Right renal cortex interstitium (tissue), 3 donors: ENCODE measurements at places on chromosomes 1 and 21. TPM values are rescaled to one million over a fixed set of nuclear protein-coding genes. Genes with fewer than 3 reads are reported as not detected.
A peak's percentile ranks its signal among the peaks of the same experiment; 100 is the strongest.

DNA sequence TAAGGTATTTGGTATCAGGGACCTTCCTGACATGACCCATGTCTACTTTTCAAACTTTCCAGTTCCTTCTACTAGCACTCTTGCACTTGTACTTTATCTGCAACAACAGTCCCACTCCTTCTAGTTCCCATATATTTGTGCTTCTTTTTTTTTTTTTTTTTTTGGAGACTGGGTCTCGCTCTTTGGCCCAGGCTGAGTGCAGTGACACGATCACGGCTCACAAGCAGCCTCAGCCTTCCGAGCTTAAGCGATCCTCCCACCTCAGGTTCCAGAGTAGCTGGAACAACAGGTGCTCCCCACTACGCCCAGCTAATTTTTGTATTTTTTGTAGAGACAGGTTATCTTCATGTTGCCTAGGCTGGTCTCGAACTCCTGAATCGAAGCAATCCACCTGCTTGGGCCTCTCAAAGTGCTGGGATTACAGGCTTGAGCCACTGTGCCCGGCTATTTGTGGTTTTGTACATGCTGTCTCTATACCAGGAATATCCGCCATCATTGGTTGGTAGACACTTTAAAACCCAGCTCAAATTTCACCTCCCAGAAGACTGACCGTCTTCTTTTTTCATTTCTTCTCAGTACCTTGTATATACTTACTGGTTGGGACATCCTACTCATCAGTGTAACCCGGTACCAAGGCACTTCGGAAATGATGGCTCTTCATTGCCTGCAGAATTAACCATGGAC lies 1.1 kb downstream of the ZMYM1 start:
- no peak for DNase-seq

DNA sequence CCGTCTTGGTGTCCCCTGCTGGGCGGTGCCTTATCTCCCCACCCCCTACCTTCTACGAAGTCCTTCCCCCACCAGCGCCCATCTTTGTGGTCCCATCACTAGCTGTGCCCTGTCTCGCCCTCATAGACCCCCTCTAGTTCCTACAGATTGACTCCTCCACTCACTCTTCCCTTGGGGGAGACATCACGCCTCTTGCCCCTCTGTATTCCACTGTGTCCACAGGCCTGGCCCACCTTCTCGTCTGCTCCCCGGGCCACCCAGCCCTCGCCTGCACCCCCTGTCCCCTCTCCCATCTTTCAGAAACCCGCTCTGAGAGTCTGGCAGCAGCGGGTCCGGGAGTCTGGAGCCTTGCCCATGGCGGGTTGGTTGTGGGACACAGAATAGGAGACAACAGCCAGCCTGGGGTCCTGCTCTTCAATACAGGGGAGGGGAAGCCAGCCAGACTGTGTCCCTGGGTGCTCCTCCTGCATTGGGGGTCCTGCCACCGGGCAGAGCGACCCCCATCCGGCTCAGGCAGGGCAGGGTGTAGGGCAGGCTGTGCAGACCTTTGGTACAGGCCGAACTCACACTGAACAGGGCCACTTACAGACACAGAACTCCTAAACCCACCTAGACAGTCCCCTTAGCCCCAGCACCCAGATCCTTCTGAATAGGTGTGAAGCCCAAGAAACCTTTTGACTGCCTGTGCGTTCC lies 1.1 kb downstream of the RNF187 start:
- no peak for DNase-seq

DNA sequence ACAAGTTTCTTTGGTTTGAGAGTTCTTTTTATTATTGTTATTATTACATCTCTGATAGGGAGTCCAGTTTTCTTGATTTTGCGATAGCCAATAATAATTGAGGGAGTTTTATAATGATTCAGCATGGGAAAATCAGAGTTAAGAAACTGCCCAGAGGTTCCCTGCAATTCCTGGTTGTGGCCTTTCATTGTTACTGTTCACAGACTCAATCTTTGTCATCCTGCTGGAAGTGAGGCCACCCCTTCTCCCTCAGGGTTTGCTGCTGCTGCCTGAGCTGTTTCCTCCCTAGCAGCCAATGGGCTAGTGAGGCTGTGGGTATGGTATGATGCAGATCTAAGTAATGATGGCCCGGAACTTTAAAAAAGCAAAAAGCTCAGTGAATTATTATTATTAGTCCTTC lies 50.2 kb upstream of the TACSTD2 start:
- DNase-seq, result no peak

DNA sequence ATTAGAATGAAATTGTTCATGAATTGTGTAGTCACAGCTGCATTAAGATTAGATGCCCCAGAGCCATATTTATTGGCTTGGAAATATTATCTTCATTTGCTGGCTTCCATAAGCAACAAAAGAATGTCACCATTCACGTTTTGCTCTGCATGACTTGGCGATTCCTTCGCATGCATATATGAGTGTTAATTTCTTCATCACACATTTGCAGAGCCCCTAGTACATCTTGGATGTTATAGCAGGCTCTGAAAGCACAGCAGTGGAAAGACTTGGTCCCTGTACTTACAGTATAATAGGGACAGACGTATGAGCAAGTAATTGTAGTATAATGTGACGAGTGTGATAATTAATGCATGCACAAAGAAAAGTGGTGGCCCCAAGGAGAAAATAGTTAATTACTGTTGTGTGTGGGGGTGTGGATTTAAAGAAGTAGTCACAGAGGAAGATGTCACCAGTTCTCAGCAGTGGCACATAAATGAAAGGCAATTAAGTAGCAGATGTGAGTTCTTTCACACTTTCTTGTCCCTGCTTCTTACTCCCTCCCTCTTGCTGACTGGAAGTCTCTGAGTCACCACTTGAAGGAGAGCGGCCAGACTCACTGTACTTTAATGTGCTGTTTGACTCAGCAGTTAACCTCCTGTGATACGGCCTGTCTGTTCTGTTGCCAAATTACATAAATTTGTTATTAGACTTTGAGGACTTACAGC lies 21.0 kb downstream of the S100A10 start:
- DNase-seq, result peak; percentile 79

Gene C1orf226
- polyA plus RNA-seq, result 15.9 TPM

GRCh38 chr1:41610361-41610760 lies 125.9 kb upstream of the EDN2 start:
- no peak for DNase-seq

DNA sequence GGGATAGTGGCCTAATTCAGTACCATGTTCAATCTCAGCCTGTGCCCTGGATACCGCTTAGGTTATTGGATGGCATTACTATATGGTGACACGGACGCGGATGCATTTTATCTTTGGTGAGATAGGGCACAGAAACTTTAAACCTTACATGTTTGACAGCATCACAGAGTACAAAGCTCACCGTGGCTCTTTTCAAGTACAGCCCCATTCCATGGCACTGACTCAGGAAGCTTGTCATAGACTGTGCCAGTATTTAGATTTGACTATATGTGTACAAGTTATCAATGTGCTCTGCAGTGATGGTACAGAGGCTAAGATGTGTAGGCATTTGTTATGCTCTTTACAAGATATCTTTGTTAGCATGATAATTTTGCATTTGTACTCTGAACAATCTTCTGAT lies 169.0 kb downstream of the RYR2 start:
- DNase-seq, result no peak

DNA sequence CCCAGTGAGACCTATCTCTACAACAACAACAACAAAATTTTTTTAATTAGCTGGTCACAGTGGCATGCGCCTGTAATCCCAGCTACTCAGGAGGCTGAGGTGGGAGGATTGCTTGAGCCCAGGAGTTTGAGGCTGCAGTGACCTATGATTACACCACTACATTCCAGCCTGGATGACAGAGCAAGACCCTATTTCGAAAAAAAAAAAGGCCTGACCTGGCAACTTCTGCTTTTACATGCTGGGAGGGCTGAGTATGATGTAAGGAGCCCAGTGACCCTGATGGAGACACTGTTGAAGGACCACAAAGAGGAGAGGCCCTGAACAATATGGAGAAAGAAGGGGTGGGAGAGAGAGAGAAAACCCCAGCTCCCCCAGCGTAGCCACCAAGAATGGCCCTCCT lies 9.2 kb upstream of the VPS26C start:
- DNase-seq, result no peak

DNA sequence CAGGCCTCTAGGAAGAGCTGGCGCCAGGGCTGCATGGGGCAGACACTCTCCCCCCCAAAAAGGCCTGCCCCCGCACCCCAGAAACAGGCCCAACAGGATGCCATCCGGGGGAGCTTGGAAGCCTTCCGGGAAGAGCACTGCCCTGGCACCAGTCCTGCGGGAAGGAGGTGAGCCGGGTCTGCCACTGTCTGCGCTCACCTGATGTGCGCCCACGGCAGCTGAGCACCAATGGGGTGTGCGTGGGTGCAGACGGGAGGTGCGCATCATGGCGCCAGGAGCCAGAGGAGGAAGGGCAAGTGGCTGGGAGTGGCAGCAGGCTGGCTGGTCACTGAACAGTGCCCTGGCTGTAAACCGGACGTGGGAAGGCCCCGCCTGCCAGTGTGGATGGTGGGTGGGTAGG lies 73.6 kb downstream of the CASZ1 start:
- DNase-seq, result no peak

Gene CHI3L2
- polyA plus RNA-seq, result 0.24 TPM

DNA sequence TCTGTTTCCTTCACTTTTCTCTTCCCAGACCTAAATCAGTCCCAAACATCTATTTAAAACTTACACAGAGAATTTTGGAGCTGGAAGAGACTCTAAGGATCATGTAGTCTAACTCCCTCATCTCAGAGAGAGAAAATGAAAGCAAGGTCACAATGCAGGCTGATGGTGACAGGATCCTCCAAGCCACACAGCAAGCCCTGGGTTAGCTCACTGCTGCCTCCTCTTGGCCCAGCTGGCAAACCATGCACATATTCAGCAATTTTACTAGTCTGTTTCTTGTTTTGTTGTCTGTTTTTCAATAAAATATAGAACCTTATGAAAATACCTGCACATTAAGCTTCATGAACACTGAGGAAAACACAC lies 27.7 kb upstream of the LY9 start:
- DNase-seq, result no peak

DNA sequence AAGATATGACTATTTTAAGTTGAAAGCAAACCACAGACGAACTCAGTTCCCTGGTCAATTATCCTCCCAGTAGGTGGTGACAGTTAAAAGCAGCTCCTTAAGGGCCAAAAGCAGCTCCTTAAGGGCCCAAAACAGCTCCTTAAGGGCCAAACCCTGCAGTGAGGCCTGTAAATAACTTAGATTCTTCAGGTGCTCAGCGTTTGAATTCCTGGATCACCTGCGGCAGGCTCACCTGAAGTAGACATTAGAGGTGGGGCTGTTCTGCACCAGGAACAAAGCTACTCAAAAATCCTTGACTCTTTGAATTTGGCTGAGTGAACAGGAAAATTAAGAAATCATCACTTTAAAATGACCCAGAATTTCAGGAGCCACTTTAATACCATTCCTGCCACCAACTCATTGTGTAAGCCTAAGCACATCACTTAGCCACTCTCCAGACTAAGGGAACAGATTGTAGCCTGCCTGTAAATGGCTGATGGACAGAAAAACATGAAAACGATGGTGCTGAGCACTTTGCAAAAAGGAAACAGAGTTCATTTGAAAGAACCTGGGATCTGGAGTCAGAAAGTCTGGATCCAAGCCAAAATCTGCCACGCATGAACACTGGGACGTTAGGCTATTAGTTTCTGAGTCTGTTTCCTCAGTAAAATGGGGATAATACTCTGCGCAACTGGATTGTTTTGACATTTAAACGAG lies 126.9 kb downstream of the LRIG2 start:
- DNase-seq, result no peak
